AG10803 (cell line): ENCODE measurements at places on chromosomes 11 and 22.
A peak's percentile ranks its signal among the peaks of the same experiment; 100 is the strongest.

DNA sequence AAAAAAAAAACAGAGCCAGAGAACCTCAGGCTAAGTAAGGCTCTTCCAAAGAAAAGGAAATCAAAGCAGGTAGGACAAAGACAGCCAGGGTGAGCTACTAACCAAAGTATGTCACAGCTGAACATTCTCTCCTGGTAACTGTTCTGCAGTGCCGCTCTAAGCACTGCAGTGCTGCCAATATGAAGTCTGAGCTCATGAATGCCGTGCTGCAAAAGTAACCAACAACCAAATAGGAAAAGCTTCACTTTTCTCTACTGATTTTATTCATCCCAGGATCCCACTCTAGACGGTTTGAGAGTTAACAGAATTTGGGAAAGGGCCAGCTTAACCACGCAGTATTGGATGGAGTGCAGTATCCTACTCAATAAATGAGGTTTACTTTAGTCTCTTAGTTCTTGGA is 3.5 kb downstream of the SIK3 start:
- DNase-seq: peak; percentile 56

- DNase-seq: no peak
Measured at GRCh38 chr11:17531071-17531600, 13.1 kb downstream of the USH1C start.

DNA sequence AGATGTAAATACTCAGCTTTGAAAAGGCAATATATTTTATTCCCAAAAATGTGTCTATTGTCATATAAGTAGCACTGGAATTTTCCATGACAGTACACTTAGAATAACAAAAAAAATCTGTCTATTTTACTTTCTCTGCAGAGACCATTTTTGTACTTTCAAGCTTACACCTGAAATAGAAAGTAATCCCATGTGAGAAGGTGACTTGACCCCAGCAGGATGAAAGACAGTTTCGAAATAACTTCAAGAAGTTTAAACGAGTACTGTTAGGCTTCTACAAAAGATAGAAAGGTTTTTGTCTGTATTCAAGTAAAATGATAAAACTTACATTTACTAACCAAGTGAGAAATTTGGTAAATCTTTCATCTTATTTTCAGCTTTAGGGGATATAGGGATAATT is 259.9 kb upstream of the CTSC start:
- DNase-seq: no peak

- no peak for DNase-seq
Measured at GRCh38 chr22:44486538-44486937, 11.5 kb downstream of the RTL6 start.

GRCh38 chr22:39712751-39713525 is 142.4 kb downstream of the CACNA1I start:
- DNase-seq: no peak

- DNase-seq: peak; percentile 62
Measured at GRCh38 chr11:6968816-6969215, 42.6 kb downstream of the ZNF215 start.

GRCh38 chr11:22161489-22161888 is 31.4 kb upstream of the ANO5 start:
- no peak for DNase-seq

GRCh38 chr22:43293655-43294392 is 49.3 kb downstream of the SCUBE1 start:
- DNase-seq: peak; percentile 46

DNA sequence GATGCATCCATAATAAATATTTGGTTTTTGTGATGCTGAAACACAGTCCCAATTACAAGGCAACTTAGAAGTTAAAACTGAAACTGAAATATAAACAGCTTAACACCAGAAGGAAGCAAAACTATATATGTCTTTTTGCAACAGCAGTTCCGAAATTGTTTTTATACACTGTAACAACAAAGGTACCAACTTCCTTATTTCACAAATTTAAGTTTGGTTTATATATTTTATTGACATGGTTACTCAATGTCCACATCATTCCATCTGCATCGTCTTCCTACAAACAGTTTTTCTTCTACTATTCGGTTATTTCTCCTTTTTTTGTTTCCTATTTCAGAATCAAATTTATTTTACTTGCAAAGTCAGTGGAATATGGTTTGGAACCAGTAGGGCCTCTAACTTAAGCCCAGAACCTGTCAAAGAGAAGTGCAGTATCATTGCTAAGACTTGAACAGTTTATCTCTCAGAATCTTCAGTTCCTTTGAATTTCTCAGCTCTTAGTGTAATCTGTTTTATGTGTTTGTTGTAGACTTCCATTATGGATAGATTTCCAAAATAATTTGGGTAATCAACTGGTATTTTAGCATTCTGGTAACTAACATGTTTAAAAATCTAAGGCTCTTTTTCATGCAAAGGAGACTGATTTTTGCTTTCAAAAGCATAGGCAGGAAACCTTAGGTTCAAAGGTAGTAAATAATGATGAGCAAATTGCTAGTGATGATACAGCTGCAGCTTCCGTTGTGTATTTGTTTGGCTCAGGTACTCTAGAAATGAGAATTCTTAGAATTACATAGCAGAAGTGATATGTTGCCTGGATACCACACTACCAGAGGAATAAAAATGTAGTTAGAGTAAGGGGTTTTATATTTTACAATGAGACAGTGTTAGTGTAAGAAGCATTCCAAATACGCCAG is 8.2 kb upstream of the HSPA8 start:
- DNase-seq: no peak

GRCh38 chr22:43186272-43187170 is at the start of gene TTLL12:
TSS of gene TTLL12 (minus strand) at chr22:43187134. CDS start at chr22:43187069, 65 bp downstream.
- peak; percentile 60 for DNase-seq

DNA sequence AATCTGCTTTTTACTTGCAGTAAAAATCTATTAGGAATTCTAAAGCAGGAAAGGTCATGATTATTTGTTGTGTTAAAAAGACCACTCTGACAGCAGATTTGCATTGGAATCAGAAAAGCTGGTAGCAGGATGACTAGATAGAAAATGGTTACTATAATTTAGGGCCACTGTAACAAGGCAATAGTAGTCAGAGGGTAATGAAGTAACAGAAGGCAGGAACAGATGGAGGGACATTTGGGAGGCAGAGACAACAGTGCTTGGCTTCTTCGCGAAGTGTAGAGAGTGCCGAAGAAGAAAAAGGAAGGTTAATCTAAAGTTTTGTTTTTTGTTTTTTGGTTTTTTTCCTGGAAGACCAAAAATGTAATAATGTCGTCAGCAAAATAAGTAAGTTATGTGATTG is 129.8 kb upstream of the SLC5A12 start:
- no peak for DNase-seq

DNA sequence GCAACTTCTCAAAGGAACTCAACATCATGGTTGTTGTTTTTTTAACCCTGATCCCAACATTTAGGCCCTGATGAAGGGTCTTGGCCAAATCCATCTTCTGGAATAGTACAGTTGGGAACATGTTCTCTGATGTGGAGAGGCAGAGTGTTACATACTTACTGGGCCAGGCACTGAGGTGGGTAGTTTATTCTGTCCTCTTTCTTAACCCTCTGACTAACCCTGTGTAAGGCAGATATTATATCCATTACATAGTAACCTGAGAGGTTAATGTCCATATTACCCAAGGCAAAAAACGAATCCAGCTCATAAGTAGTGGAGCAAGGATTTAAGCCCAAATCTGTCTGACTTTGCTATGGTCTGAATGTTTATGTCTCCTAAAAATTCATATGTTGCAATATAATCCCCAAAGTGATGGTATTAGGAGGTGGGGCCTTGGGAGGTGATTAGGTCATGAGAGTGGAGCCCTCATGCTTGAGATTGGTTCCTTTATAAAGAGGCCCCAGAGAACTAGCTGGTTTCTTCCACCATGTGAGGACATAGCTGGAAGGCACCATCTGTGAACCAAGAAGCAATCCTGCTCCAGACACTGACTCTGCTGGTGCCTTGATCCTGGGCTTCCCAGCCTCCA is 16.3 kb downstream of the PPFIBP2 start:
- DNase-seq: no peak

DNA sequence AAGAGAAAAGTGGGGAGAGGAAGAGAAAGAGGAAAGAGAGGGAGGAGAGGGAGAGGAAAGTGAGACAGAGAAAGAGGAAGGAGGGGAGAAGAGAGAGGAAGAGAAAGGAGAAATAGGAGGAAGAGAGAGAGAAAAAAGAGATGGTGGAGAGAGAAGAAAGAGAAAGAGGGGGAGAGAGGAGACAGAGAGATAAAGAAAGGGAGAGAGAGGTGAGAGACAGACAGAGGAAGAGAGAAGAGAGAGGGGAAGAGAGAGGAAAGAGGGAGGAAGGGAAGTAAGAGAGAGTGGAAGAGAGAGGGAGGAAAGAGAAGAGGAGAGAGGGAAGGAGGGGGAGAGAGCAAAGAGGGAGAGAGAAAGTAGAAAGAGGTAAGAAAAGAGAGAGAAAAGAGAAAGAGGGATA is 9.4 kb upstream of the SEZ6L start:
- no peak for DNase-seq

- DNase-seq: no peak
Measured at GRCh38 chr11:68330700-68331337, 18.4 kb downstream of the LRP5 start.

DNA sequence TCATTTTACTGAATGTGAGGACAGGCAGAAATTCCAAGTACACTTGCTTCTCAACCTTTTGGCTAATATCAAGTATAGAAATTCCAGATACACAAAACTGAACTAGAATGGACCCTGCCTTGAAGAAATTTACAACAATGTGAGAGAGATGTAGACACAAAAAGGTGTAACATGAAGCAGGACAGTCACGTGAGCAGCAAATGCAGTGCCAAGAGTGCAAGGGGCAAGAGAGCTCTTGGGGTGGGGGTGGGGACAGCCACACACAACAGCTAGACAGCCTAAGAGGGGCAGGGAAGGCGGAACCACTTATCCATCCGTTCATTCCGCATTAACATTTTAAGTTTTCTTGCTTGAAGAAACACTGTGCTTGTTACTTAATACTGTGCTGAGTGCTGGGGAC is 28.9 kb downstream of the PLEKHA7 start:
- no peak for DNase-seq

- DNase-seq: no peak
Measured at GRCh38 chr11:102617466-102618008, 7.6 kb downstream of the MMP20 start.

DNA sequence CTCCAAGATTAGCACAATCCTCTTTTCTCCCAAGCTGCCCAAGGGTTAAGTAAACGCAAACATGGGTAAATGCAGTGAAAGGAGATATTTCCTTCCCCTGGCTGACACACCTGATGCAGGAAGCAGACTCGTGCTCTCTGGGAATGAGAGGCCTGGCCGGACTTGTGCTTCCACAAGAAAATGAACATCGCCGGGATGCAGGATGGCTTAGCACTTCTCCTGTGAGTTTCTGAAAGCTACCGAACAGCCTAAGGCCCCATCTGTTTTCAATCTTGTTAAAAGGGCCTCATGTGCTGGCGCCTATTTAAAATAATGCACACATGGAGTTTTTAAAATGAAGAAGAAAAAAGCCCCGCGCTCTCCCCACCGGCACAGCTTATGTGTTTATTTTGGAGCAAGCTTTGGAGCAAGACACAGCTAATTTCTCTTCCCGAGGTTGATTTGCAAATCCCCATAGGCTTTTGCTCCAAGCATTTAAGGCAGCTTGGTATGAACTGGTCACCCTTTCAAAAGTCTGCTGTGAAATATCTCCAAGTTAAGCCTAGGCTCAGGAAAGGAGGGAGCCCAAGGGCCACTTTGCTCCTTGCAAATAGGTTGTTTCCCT is 100.9 kb downstream of the SYN3 start:
- DNase-seq: peak; percentile 5

- no peak for DNase-seq
Measured at GRCh38 chr22:46083383-46084350, 66.7 kb upstream of the PPARA start.

DNA sequence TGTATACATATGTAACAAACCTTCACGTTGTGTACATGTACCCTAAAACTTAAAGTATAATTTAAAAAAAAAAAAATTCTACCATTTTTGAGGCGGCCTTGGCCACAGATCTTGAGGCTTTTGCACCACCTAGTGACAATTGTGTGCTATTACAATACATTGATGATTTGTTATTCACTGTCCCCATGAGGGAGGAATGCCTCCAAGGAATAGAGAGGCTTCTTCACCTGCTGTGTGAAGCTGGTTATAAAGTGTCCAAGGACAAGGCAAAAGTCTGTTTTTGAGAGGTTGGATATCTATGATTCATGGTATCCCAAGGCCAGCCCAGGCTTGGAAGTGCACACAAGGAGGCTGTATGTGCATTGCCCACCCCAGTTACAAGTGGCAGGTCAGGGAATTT is 30.7 kb downstream of the SLC22A25 start:
- peak; percentile 7 for DNase-seq

DNA sequence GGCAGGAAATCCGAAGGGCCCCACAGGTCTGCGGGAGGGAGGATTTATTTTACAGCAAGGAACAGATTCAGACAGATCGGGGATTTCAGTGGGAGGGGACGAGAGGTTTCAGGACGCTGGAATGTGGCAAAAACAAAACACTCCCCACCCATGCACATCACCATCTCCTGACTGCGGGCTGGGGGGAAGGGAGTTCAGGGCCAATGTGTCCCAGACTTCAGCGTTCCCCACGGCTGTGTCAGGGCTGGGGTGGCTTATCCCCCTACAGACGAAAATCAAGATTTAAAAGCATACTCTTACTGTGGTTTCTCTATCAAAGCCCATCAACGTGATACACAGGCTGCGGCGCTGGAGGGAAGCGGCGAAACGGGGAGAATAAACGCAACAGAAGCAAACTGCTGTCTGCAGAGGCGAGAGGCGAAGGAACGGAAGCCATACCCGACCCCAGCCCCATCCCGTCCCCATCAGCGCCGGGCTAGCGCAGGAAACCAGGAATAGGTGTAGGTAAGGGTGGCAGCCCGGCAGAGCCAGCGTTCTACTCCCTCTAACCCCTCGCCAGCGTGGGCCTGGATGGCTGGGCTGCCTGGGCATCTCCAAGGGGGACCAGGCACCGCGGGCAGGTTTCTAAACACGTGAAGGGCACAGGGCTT is 2.7 kb downstream of the TENM4 start:
- peak; percentile 78 for DNase-seq

- DNase-seq: peak; percentile 35
Measured at GRCh38 chr22:32926600-32926999, 125.1 kb downstream of the TIMP3 start.

DNA sequence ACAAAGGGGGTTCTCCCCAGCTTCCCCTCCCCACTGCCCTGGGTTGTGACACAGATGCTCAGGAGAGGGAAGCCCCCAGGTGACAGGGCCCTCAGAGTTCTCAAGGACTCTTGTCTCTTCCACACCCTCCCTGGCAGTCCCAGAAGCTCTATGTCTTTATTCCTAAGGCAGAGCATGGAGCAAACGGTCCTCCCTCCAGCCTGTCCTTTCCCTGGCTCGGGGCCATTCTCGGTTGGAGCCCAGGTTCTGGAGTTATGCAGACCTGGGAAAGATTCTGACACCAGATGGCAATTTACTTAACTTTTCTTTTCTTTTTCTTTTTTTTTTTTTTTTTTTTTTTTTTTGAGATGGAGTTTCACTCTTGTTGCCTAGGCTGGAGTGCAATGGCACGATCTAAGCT is 186.6 kb downstream of the CEP164 start:
- no peak for DNase-seq

DNA sequence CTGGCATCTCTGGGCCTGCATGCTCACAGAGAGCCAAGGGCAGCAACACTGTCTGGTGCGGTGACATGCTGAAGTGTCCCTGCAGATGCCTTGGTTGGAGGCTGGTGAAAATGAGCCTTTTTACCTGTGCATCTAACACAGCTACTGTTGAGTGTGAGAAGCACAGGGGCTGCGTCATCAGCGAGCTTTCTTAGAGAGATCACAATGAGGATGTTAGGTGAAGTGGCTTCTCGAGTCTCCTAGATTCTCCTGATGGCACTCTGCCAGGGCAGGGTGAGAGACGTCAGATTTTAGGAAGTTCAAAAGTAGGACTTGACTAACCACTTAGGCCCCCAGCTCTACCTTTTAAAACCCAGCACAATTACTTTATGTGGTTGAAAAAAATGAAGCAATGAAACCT is 3.6 kb upstream of the SLC15A3 start:
- DNase-seq: no peak
